ENCODE measurements at places on chromosomes 12 and 14.
A peak's percentile ranks its signal among the peaks of the same experiment; 100 is the strongest.

GRCh38 chr12:116390401-116391335 lies 113.2 kb upstream of the MED13L start:
- no peak for DNase-seq

- DNase-seq = no peak
Observed at GRCh38 chr12:19437996-19438395, 1.3 kb upstream of the AEBP2 start.

- no peak for DNase-seq
Observed at GRCh38 chr12:8639936-8640335, 22.7 kb downstream of the MFAP5 start.

DNA sequence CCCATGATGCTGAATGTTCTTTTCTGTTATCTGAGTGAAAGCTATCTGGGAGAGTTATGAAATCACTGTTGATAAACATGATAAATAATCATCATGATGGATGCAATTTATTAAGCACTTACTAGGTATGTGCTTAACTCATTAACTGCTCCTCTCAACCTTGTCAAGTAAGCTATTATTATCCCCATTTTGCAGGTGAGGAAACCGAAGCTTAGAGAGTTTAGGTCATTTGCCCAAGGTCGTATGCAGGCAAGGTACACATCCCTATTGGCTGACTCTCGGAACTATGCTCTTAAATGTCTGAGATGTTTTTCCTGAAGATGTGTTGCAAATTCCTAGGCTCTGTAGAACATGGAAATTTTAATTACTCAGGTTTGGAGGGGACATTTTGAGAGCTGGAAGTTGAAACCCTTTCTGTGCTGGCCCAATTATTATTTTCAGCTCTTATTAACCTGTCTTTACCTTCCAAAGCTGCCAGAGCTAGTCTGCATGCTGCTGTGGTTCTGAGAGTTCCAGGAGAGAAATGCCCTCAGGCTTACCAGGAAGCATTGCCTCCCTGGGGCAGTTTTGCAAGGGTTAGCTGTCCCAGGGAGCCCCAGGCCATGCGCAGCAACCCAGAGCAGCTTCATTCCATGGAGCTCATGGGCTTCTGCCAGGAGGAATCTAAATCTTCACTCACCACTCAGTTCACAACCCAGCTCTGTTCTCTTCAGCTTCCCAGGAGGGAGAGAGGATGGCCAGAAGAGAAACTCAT lies 55.6 kb upstream of the OAS1 start:
- DNase-seq = no peak

- DNase-seq = no peak
Observed at GRCh38 chr14:45201905-45202304, 51.1 kb downstream of the MIS18BP1 start.

- DNase-seq = no peak
Observed at GRCh38 chr14:70359076-70359424, 433 bp downstream of the COX16 start.

DNA sequence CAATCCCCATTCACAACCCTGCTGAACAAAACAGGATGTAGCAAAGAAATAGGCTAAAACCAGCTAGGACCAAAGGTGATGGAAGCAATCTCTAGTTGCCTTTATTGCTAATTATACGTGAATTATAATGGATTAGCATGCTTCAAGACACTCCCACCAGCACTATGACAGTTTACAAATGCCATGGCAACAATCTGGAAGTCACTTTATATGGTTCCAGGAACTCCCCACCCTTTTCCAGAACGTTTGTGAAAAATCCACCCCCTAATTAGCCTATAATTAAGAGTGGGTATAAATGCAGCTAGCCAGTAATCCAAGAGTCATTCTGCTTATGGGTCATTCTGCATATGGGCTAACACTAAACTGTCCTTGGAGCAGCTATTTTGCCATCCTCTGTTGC lies 328.7 kb downstream of the FLRT2 start:
- no peak for DNase-seq

DNA sequence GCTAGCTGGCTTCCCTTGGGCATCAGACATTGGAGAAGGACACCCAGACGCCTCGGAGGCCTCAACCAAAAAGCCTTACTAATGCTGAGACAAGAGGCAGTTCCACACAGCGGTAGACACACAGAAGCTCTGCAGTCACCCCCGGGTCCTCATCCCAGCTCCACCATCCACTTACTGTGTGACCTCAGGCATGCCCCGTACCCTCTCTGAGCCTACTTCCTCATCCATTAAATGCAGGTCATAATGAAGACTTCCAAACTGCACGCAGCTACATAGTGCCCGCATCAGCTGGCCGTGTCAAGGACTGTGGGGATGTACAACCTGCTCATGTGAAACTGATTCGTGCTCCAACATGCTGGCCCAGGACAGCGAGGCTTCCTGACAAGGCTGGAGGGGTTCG lies 72.3 kb downstream of the KDM2B start:
- no peak for DNase-seq

- DNase-seq = no peak
Observed at GRCh38 chr12:112963227-112963861, 15.0 kb upstream of the OAS2 start.

DNA sequence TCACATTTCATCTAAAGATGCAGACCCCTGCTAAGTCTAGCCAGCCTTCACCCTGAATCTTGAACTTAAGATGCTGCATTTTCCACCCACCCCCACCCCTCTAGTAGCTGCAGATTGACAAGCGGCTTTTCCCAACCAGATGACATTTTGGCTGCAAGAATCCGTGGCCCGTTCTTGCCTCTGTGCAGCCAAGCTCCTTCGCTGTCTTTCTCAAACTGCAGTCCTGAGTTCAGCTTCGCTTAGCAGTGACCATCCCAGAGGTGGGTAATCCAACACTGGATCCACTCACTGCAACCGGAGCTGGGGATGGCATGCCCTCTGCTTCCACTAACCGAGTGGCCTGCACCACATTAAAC lies 765 bp upstream of the NFYB start:
- DNase-seq = peak; percentile 19

- DNase-seq = no peak
Observed at GRCh38 chr14:39763402-39763890, 331.2 kb upstream of the FBXO33 start.

- no peak for DNase-seq
Observed at GRCh38 chr12:58906917-58907316, 13.4 kb downstream of the LRIG3 start.

- DNase-seq = no peak
Observed at GRCh38 chr12:118145798-118146156, 9.9 kb downstream of the PEBP1 start.

DNA sequence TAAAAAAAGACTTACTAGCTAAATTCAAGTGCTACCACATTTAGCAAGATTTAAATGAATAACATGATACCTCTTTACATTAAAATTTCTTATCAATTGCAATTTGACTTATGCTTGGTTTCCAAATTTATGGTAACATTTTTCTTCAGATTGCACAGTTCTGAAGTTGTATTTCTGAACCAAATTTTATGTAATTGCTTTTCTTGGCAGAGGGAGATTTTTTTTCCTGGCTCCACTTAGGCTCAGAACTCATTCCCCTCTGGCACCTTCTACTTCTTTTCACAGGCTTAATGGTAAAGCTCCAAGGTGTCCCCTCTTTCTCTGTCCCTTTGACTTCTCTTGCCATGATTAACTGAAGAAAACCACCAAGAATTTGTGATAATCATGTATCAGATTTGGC lies 99.8 kb upstream of the TMTC1 start:
- no peak for DNase-seq

DNA sequence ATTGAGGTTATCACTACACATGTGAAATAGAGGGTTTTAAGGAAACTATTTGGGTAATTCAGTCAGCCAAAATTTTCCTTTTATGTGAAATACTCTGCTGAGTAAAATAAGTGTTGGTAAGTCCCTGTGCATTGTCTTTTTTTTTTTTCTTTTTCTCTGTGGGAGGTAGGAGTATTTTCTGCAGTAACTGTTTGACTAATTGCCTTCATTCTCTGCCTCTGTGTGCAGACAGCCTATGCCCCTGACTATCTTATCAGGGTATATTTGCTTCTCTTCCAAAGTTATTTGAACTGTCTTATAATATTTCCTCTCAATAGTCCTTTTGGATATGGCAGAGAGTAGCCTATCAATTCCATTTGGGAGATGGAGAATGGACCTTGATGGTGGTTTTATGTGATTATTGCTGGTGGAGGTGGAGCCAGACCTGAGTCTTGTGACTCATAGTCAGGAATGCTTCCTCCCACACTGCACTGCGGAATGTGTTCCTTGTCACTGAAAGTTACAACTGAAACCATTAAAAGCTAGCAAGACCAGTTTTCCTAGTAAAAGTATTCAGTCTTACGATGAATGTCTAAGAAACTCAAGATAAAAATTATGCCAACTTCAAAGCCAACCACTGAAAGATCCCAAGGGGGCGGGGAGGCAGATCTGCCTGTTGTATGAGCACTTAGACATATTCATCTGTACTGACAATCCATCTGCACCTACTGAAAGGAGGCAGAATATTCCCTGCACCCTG lies 40.9 kb upstream of the STXBP6 start:
- peak; percentile 86 for DNase-seq

DNA sequence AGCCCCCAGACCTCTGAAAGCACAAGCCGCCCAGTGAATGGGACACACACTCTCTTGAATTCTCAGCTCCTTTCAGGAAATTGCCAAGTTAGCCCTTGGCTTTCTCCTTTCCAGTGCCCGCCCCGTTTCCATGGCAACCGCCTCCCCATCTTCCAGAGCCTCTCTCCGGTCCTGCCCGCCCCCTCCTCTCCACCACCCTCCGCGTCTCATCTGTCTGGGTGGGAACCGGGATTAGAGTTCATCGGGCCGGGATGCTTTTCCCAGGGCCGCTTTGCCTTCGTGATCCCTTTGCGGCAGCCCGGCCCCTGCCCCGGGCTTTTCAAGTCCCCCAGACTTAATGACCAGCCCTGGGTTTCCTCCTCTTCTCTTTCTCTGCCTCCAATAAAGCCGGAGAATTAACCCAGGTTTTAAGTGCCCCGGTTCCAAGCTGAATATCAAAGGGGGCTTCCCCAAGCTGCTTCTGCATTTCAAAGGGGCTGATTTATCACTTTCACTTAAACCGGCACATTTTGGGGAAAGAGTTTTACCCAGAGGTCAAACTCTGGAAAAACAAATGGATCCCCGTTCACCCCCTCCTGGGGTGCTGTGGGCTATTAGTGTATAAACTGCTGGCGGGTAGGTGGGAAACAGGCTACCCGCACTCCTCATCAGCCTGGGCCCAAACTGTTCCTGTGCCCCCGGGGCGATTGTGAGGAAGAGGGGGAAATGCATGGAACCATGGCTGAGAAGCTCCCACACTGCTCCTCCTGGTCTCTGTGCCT lies 101.7 kb downstream of the ZFP36L1 start:
- peak; percentile 77 for DNase-seq
